ENCODE measurements at places on chromosomes 13 and 19.

GRCh38 chr13:75136151-75136550 is 345.8 kb downstream of the TBC1D4 start:
- no peak for DNase-seq

DNA sequence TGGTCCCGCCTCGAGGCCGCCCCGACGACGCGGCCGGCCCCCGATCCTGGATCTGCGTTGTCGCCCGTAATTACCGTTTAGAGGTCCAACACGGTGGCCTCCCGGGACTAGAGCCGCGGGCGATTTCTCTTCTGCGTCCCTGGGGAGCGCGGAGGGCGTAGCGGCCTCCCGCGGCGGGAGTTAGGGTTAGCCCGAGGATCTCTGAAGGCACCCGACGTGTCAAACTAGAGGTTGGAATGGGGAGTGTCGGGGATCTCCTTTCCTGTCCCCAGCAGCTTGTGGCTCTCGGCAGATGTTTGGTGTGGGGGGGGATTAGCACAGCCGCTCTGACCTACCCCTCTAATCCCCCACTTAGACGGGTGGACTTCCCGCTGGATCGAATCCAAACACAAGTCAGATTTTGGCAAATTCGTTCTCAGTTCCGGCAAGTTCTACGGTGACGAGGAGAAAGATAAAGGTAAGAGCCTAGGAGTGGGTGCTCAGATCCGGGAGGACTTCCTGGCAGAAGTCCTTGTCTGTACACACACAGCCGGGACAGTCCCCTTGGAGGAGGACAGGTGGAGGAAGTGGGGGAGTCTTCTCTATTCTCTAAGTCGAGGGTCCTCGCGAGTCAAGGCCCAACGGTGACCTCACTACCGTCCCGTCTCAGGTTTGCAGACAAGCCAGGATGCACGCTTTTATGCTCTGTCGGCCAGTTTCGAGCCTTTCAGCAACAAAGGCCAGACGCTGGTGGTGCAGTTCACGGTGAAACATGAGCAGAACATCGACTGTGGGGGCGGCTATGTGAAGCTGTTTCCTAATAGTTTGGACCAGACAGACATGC is 581 bp downstream of the CALR start:
- no peak for DNase-seq

- DNase-seq: no peak
These were observed 285.8 kb upstream of the PCDH9 start for GRCh38 chr13:67515895-67516294.

- no peak for DNase-seq
These were observed 5.7 kb downstream of the PGPEP1 start for GRCh38 chr19:18346091-18346490.

DNA sequence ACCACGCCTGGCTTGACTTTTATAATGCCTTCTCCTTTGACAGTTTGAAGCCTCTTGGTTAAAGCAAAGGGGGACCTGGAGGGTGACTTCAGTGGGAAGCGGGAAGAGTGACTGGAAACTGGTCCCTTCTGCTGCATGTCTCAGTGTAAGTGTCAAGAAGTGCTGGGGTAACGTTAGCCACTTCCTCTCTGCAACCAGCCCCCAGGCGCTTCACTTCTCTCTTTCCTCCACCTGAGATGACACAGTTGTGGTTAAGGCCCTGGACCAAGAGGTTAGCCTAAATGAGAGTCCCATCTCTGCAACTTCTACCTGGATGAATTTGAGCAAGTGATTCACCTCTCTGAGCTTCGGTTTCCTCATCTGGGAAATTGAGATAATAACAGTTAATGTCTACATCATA is 16.3 kb downstream of the LEUTX start:
- DNase-seq: peak; percentile 58

- DNase-seq: no peak
These were observed 183.2 kb upstream of the DACH1 start for GRCh38 chr13:72050251-72050650.

DNA sequence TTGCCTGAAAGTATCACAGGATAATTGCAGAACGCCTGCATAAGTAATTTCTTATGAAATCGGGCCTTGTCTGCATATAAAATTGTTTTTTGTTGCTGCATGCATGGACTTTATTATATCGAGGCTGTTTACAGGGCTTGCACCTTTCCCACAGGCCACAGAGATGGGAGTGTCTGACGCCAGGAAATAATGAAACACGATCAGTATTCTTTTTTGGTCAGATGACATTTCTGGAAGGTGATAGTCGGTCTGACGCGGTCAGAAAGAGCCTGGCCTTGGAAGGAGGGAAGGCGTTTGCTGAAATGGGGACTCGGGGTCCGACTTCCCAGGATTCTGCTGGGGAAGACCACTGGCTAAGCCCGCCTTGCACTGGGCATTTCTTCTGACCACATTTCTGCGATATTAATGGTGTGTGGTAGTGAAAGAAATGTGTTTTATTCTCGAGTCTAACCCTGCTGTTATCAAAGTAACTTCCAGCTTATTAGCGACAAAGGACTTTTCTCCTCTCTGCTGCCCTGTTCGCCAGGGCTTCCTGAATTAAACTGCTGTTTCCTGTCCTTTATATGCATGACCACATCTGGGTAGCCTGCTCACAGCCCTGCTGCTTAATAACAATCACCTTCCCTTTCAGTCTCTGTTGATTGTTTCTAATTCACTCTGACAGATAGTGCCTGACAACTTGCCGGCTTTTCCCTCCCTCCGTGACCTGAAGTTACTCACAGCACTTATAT is 11.6 kb upstream of the ZNF536 start:
- DNase-seq: no peak

GRCh38 chr19:54317108-54317964 is 4.4 kb upstream of the LILRA5 start:
- DNase-seq: no peak

DNA sequence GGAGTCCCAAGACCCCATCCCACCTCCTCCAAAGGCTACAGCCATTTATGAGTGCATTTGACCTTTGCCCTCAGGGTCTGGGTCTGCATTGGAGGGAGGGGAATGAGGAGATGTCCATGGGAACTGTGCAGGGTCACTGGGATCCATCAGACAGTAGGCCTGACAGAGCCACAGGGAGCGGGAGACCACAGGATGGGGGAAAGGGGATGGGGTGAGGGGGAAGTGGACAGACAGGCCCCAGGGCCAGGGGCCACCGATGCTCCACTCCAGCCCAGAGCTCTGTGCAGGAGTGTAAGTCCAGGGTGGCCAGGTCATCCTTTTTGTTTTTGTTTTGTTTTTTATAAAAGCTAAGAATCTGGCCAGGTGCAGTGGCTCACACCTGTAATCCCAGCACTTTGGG is 82.5 kb downstream of the CHST8 start:
- DNase-seq: no peak

DNA sequence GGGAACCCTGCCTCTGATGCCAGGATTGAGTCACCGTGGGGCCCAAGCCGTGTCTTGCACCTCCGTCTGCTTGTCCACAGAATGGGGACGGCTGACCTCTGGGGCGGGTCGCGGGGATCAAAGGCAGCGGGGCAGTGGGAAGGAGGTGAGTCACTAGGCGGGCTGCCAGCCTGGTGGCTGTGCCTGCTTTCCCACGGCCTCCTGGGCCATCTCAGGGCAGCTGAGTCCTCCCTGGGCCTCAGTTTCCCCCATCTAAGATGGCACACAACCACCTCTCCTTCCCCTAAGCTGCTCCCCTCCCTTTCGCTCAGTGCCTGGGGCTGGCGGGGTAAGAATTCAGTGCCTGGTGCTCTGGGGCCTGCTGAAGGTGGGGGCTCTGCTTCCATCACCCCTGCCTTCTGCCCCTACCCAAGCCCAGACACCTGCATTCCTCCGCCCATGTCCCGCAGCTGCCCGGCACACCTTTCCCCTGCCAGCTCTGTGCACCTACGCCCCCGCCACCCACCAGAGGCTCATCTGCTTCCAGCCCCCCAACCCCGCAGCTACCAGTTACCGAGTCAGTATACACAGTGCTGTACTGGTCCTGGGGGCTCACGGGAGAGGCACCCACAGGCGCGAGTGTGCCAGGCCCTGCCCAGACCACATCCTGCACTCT is 3.5 kb downstream of the MKNK2 start:
- no peak for DNase-seq

GRCh38 chr13:57675526-57675925 is 44.0 kb downstream of the PCDH17 start:
- DNase-seq: no peak

- no peak for DNase-seq
These were observed 16.3 kb downstream of the PBX4 start for GRCh38 chr19:19602136-19602712.

DNA sequence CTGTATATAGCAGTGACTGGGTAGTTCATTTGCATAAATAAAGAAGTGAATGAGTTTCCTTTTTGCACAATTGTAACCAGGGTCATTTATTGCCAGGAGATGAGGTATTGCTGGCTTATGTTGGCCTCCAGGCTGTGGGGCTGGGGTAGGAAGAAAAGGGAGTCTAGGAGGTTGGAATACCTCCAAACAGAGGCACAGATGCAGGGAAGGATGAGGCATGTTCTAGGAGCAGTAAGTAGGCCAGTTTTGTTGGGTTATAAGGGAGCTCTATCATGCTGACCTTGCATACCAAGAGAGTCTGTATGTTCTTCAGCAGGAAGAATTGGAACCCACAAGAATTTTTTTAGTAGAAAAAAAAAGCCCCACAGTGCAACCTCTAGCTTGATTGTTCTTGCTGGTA is 17.2 kb upstream of the CYSLTR2 start:
- no peak for DNase-seq

- DNase-seq: no peak
These were observed 64.9 kb downstream of the KL start for GRCh38 chr13:33080972-33081590.

DNA sequence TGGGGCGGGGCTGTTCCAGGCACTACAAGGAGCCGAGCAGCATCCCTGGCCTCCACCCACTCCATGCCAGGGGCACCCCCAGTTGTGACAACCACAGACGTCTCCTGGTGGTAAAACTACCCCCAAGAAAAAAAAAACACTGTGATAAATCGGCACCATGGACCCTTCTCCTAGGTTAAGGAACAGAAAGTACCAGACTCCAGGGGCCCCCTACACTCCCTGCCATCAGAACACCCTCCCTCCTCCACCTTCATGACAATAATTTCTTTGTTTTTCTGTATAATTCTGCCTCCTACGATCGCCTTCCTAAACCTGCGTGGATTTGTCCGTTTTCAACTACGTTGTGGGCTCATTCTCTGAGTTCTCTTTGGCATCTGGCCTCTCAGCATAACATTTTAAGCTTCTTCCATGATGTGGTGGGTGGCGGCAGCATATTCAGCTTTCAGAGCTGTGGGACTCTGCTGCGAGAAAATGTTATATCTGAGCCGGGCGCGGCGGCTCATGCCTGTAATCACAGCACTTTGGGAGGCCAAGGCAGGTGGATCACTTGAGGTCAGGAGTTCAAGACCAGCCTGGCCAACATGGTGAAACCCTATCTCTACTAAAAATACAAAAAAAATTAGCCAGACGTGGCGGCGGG is 8.6 kb downstream of the TLE2 start:
- DNase-seq: no peak

- DNase-seq: no peak
These were observed 666 bp downstream of the BIVM start for GRCh38 chr13:102799426-102800144.

GRCh38 chr13:43377973-43378372 is 354.6 kb downstream of the DNAJC15 start:
- DNase-seq: no peak

GRCh38 chr19:53847555-53847954 is 20.1 kb upstream of the MYADM start:
- no peak for DNase-seq

GRCh38 chr13:111564606-111565005 is 244.2 kb downstream of the TEX29 start:
- no peak for DNase-seq

GRCh38 chr19:33551676-33552075 is 30.1 kb upstream of the PEPD start:
- DNase-seq: no peak

DNA sequence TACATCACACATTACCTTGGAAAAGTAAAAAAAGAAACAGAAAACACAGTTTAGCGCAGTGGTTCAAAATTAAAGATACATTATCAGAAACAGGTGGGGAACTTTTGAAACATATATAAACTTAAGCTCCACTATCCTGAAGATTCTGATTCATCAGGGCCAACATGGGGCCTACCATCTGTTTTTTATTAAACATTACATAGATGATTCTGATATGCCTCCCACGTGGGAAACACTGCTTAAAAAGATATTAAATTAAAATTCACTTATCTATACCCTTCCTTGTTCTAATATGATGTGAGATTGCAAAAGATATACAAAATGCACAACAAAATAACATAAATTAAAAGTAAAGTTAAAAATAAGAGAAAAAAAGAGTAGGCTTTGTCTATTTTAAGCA is 125.0 kb downstream of the VWA8 start:
- no peak for DNase-seq

- DNase-seq: no peak
These were observed 13.2 kb upstream of the LATS2 start for GRCh38 chr13:21074546-21074945.

GRCh38 chr13:93222976-93223375 is 3.6 kb upstream of the GPC6 start:
- no peak for DNase-seq

DNA sequence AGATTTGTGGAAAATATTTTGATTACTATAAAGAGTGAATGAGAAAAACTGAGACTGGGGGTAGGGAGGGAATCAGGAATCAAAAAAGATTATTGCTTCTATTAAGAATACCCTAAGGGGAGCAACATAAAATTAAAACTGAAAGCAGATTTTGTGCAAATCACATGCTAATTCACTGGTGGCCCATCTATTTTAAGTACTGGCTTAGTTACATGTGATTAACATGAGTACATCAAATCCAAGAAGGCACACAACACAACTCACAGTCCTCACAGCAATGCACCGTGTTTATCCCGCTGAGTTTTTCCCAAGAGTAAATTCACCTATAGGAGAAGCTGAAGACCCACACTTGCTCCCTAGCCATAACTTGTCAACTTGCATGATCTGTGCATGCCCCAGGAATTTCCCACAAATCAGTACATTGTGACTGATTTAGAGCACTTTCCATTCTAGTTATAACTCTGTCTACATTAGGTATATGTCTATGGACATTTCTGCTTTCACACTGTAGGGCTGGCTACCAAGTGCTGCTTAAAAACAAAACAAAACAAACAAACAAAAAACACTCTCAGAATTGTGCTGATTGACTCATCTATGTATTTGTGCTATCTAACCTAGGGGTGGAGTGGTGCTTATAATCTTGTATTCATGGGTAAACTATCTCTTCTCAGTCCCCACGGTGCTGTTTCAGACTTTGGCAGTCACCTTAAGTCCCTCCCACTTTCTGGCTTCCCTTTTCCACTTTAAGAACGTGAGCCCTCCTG is 24.3 kb downstream of the AMER2 start:
- peak; percentile 38 for DNase-seq

All from GM12864 (cell line).